Kidney glomerular epithelial cell (primary cell): ENCODE measurements at places on chromosomes 16 and 17.

GRCh38 chr17:57424273-57424672 is 167.9 kb downstream of the MSI2 start:
- DNase-seq = no peak

DNA sequence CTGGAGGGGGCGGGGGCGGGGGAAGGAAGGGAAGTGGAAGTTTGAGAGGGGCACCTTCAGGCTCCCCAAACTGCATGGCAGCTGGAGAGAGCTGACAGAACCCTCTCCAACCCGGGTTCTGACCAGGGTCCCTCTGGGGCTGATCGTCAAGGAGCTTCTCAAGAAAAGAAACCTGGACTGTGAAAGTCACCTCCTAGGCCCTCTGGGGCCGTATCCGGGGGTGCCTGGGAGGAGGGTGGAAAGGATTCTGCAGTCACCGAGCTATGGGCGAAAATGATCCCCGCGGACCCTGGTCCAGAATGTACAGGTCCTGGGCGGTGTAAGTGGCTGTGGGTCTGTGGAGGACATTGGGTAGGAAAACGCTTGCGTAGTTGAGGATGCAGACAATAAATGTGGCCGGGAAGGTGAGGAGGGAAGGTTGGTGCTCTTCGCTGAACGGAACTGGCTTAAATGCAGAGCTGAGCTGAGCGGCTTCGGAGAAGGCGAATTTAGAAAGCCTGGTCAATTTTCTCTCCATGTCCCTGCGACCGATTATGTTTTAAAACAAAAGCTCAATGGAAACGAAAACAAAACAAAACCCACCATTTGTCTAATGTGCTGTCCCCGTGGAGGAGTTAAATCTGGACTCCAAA is 3.6 kb upstream of the LHX1 start:
- DNase-seq = no peak

DNA sequence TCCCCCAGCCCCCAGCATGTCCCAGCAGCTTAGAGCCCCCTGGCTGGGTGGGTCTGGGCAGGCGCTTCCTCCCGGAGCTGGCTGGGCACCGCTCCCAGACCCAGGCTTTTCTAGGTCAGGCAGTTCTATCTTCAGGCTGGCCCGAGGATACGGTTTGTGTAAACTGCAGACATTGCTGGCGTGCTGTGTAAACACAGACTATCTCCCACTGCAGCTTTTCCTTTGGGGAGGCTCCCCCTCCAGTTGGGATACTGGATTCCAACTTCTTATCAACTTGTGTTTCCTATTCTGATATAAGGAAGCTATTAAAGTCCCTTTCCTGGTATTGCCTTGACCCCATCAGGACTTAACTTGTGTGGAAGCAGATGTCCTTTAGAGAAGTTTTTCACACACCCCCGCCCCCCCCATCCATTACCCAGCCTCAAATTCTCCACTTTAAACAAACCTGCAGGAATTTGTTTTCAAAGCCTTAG is 18.3 kb upstream of the GNA13 start:
- DNase-seq = no peak

DNA sequence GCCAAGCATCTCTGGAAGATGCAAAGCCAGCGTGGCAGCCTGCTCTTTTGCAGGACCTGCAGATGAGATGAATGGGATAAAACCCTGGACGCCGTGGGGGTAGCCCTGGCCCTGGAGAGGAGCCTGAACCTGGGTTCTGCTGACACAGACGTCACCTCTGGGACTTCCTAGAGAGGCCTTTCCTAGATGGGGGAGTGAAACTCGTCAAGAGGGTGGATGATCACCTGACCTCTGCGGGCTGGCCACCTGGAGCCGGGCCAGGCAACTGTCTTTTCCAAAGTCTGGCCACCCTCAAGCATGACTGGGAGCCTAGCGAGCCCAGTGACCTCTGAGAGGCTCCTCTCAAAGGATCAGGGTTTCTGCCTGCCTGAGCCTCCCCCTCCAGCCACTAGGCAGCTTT is 529.0 kb downstream of the KCNJ18 start:
- no peak for DNase-seq

DNA sequence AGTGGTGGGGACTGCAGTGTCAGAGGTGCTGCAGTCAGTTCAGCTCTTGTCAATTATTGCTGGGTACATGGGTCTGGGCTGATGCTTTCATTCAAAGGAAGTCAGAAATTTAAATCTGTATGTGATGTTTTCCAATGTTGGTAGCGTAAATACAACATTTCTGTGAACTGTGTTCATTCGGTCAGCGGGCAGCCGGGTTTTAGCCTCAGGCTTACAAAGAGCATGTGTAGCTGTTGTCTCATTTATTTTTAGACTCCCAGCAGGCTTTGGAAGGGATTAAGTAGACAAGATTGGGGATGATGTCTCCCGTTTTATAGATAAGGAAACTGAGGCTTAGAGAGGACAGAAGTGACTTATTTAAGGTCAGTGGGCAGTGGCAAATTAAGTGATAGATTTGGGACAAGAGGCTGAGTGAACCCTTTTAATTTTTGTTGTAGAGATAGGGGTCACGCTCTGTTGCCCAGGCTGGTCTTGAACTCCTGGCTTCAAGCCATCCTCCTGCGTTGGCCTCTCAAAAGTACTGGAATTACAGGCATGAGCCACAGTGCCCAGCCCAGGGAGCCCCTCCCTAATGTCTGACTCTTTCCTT is 8.1 kb downstream of the AQP8 start:
- DNase-seq = no peak

DNA sequence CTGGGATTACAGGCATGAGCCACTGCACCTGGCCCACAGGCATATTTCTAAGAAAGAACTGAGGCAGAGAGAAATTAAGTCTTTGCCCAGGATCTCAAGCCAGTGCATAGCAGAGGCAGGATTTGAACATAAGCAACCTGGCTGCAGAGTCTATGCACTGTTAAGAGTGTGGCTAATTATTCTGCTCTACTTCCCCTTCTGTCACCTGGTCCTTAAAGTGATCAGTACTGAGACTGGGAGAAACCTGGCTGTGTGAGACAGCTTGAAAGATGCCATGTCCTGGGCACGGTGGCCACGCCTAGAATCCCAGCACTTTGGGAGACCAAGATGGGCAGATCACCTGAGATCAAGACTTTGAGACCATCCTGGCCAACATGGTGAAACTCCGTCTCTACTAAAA is 58.1 kb downstream of the IQCK start:
- no peak for DNase-seq
